Astrocyte (in vitro differentiated cells and primary cell): ENCODE measurements at places on chromosomes 7 and 10. TPM values are rescaled to one million over a fixed set of nuclear protein-coding genes. Genes with fewer than 3 reads are reported as not detected.

- no peak overlapping the region for H3K27ac ChIP-seq
- no peaks in the 10 kb centered on the region for H3K4me1 ChIP-seq
- no peak overlapping the region for H3K4me3 ChIP-seq
- DNase-seq, result no peak
- no peaks in the 10 kb centered on the region for H3K36me3 ChIP-seq
Observed at GRCh38 chr10:52463826-52464225, 149.7 kb downstream of the DKK1 start.

CLDN3 gene
- 0.68 TPM in 1 of 2 replicates, not detected in the other for total RNA-seq

DNA sequence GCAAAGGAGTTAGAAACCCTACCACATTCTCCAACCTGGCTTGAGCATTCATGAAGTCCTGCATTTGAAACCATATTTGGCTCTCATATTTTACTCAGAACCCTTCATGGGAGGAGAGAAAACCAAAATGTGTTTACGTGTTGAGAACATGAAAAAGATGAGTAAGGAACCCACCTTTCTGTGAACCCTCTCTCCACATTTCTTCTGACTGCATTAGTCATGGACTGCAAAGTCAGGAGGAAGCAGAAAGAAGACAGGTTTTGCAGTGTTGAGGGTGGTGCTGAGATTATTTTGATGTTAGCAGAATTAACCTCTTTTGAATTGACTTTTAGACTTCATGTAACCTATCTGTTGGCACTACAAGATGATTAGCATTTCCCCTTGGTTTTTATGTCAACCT, 4.9 kb downstream of the IFIT1B start:
- H3K4me1 ChIP-seq, result no peaks in the 10 kb centered on the region
- H3K4me3 ChIP-seq, result no peak overlapping the region
- peak; percentile 10 for DNase-seq

DNA sequence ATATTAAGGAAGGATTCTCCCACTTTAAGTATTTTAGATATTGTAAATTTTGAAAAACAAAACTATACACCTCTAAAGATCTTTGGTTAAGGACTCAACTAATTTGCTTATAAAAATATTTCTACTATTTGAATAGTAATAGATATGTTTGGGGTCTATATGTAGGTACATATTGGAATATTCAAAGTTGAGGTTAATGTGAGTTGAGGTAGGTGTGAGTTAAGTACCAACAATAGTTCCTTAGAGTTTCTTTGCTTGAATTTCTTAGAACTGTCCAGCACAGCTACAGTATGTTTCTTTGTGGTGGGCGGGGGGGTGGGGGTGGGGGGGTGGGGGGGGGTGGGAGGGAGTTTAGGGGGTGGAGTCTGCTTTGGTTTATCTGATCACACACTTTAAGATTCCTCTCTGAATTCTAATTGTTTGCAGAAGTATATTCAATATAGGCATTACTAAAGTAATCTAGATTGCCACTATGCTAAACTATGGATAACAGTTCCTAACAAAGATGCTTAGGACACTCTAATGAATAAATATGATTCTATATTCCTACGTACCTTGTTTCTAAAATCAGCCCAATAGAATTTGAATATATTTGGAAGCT, 2.1 kb downstream of the GRM3 start:
- H3K4me1 ChIP-seq, result peaks cover 6% of the 10 kb centered on the region
- no peak overlapping the region for H3K4me3 ChIP-seq
- no peak for DNase-seq
- peaks cover 22% of the 10 kb centered on the region for H3K27me3 ChIP-seq
- H3K36me3 ChIP-seq, result no peaks in the 10 kb centered on the region
- H3K27ac ChIP-seq, result no peak overlapping the region

ELMO1 gene
- 17.8 and 20.4 TPM in 2 replicates for total RNA-seq

DNA sequence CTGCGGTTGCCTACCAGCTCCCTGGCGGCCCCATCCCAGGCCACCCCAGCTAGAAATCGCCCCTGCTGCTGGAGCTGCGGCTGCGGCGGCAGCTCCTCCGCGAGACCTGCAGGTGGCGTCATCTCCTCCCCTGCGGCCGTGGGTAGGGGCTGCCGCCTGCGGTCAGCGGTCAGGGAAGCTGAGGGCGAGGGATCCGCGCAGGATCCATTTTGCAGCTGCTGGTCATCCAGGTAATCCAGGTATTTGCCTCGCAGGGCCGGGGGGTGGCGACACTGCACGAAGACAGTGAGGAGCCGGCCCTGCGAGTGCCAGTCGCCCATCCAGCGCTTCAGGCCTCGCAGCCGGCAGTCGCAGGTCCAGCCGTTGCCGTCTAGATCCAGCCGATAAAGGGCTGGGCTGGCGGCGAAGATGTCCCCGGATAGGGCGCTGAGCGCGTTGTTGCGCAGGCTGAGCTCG, 1.5 kb downstream of the TRIL start:
- DNase-seq, result peak; percentile 34
- peak overlapping the region; percentile 43 for H3K4me3 ChIP-seq
- no peak overlapping the region for H3K27ac ChIP-seq
- peaks cover 28% of the 10 kb centered on the region for H3K27me3 ChIP-seq
- H3K36me3 ChIP-seq, result no peaks in the 10 kb centered on the region

- H3K27ac ChIP-seq, result no peak overlapping the region
- no peak for DNase-seq
- H3K36me3 ChIP-seq, result no peaks in the 10 kb centered on the region
Observed at GRCh38 chr7:86947929-86948328, 111.5 kb downstream of the ELAPOR2 start.

GRCh38 chr10:3374914-3375313, 202.3 kb upstream of the PITRM1 start:
- H3K27me3 ChIP-seq, result no peaks in the 10 kb centered on the region
- DNase-seq, result no peak
- no peak overlapping the region for H3K27ac ChIP-seq
- H3K4me3 ChIP-seq, result no peak overlapping the region
- no peaks in the 10 kb centered on the region for H3K4me1 ChIP-seq

CTNNA3 gene
- 0.73 and 0.75 TPM in 2 replicates for total RNA-seq

PPP1R3A gene
- total RNA-seq, result not detected in 2 replicates

DNA sequence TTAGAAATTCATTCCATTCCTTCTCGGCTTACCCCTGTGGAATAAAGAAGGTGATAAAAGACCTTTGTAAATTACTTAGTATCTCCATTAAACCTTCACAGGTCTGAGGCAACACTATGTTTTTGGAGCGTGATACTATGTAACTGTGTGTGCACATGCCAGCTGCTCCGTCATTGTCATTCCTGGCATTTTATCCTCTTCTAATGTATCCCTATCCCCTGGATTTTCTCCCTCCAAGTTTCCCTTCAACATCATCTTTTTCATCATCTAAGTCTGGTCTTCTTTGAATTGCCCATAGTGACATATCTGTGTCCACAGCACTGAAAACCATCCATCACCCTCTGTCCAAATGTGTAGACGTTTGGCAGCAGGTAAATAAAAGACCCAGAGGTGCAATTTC, 125.7 kb downstream of the TEX36 start:
- H3K27me3 ChIP-seq, result no peaks in the 10 kb centered on the region
- DNase-seq, result no peak
- H3K27ac ChIP-seq, result no peak overlapping the region
- no peak overlapping the region for H3K4me3 ChIP-seq

DNA sequence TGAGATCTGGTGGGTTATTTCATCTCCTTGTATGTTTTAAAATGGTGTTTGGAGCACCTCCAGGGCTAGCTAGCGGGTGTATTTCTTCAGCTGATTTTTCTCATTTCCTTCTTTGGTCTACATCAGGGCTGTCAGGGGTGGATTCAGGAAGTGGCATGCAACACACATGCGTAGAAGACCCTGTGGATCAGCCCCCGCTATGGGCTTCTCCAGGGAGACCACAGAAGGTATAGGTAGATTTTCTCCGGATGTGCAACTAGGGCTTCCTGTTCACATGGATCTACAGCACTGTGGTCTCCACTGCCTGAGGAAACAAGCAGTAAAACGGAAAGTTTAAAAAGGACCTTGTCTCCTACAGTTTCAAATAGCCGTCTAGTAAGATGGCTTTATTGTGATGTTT, 10.4 kb downstream of the NUB1 start:
- H3K27me3 ChIP-seq, result no peaks in the 10 kb centered on the region
- DNase-seq, result no peak
- no peak overlapping the region for H3K4me3 ChIP-seq
- peaks cover 47% of the 10 kb centered on the region for H3K36me3 ChIP-seq
- H3K27ac ChIP-seq, result no peak overlapping the region
- no peaks in the 10 kb centered on the region for H3K4me1 ChIP-seq

- no peaks in the 10 kb centered on the region for H3K36me3 ChIP-seq
- no peak overlapping the region for H3K27ac ChIP-seq
- H3K4me1 ChIP-seq, result no peaks in the 10 kb centered on the region
- H3K4me3 ChIP-seq, result no peak overlapping the region
Observed at GRCh38 chr10:14753441-14753840, 21.3 kb downstream of the FAM107B start.

DNA sequence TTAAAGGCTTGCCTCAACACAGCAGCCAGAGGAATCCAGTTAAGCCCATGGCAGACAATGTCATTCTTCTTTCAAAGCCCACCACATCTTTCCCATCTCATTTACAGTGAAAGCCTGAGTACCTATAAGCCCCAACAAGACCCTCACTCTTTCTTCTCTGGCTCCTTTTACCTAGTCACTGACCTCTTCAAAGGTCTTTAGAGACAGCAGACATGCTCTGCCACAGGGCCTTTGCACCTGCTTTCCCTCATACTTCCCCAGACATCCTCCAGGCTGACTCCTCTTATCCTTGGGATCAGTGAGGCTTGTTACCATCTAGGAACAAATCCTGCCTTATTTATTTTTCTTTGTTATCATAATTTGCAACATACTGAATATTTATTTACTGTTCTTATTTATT, 17.8 kb downstream of the HYAL4 start:
- no peaks in the 10 kb centered on the region for H3K27me3 ChIP-seq
- DNase-seq, result no peak
- H3K4me3 ChIP-seq, result no peak overlapping the region
- H3K4me1 ChIP-seq, result no peaks in the 10 kb centered on the region
- H3K36me3 ChIP-seq, result no peaks in the 10 kb centered on the region

- H3K36me3 ChIP-seq, result no peaks in the 10 kb centered on the region
- H3K27me3 ChIP-seq, result peaks cover 4% of the 10 kb centered on the region
Observed at GRCh38 chr10:101063050-101063525, 1.3 kb downstream of the KAZALD1 start.

- no peaks in the 10 kb centered on the region for H3K27me3 ChIP-seq
- DNase-seq, result peak; percentile 98
- no peak overlapping the region for H3K4me3 ChIP-seq
- H3K4me1 ChIP-seq, result peaks cover 37% of the 10 kb centered on the region
Observed at GRCh38 chr10:110395350-110396283, 90.9 kb upstream of the SMNDC1 start.

DNA sequence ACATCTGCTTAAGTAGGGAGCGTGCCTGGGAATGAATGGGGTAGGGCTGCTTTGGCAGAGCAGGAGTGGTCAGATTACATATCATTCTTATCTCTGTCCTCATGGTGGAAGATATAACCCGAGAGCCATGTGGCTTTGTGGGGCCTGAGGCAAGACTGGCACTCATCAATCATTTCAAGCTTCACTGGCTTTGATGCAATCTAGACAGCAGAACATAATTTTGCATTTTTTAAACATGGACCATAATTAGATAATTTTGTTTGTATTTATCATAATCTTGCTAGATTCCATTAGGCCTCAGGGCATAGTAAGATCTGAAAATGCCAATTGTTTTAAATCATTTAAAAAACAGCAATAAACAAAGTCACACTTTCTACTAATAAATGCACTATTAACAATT, 480.3 kb downstream of the NXPH1 start:
- no peaks in the 10 kb centered on the region for H3K4me1 ChIP-seq
- H3K36me3 ChIP-seq, result no peaks in the 10 kb centered on the region
- H3K27ac ChIP-seq, result no peak overlapping the region

RARRES2 gene
- 19.4 and 21.7 TPM in 2 replicates for total RNA-seq

DNA sequence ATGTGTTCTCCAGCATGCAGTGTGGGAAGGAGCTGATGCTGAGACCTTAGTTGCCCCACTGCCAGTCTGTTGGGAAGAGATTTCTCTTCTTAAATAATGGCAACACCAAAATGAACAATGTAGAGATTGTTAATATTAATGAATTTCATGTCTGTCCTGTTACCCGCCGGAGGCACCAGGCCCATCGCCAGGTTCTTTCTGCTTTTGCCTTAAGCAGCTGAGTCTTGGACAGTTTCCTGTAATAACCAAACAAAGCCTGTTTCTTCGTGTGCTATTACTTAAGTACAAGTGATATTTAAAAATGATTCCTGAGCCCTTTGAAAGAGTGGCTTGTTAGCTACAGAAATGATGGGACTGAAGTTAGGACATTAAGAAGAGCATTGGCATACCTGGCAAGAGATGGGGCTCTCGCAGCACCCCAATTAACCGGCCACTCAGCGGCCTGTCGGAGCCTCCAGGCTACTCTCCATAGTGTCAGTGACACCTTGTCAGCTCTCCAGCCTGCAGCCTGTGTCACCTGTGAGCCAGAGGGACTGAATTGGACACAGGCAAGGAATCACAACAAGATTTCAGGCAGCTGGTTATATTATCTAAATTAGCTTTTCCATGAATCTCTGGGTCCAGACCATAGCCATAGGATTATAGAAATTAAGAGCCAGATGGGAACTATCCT, 142.0 kb downstream of the CELF2 start:
- no peak overlapping the region for H3K4me3 ChIP-seq
- no peak for DNase-seq
- no peaks in the 10 kb centered on the region for H3K36me3 ChIP-seq
- peaks cover 8% of the 10 kb centered on the region for H3K4me1 ChIP-seq
- no peaks in the 10 kb centered on the region for H3K27me3 ChIP-seq
- H3K27ac ChIP-seq, result no peak overlapping the region

DNA sequence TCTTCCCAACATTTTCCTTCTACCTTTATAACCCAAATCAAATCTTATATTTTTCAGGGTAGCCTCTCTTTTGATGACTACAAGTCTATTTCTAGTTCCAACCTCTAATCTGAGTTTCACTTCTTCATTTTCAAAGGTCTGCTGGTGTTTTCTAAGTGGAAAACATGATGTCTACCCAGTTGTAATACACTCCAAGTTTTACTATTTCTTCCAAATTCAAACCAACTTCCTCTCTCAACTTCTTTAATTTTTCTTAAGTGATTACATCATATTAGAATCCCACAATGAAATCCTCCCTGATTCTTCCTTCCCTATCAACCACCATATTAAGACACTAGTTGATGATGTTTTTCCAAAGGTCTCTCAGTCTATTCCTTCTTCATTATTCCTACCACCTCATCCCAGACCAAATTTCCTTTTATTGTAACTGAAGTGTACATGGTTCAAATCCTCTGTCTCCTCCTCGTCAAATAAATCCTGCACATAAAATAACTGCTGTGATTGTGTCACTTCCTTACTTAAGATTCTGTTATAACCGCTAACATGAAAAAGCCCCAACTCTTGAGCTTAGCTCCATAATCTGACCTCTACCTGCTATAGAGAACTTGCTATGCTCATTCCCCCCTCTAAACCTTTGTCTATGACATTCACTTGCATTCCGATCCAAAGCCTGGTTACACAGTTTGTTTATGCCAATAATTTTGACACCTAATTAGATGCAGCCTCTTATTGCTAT, 12.7 kb downstream of the TAS2R38 start:
- H3K27me3 ChIP-seq, result no peaks in the 10 kb centered on the region
- no peak overlapping the region for H3K27ac ChIP-seq
- no peak for DNase-seq
- no peaks in the 10 kb centered on the region for H3K36me3 ChIP-seq
- H3K4me1 ChIP-seq, result no peaks in the 10 kb centered on the region
- H3K4me3 ChIP-seq, result no peak overlapping the region

TMEM229A gene
- total RNA-seq, result 0.09 TPM in 1 of 2 replicates, not detected in the other
